ENCODE measurements at places on chromosomes 2 and 18. TPM values are rescaled to one million over a fixed set of nuclear protein-coding genes. Genes with fewer than 3 reads are reported as not detected.

FNDC4 gene
- 1.6 TPM for total RNA-seq

KCNE4 gene
- 1.2 TPM for total RNA-seq

IL37 gene
- not detected for total RNA-seq

GRCh38 chr18:75207310-75208154 is 1.4 kb downstream of the PTGR3 start:
- H3K36me3 ChIP-seq, result no peaks in the 10 kb centered on the region
- H3K4me3 ChIP-seq, result peak overlapping the region; percentile 96
- peaks cover 44% of the 10 kb centered on the region for H3K4me1 ChIP-seq
- H3K27me3 ChIP-seq, result no peaks in the 10 kb centered on the region

- H3K4me1 ChIP-seq, result no peaks in the 10 kb centered on the region
- H3K27ac ChIP-seq, result no peak overlapping the region
- H3K27me3 ChIP-seq, result no peaks in the 10 kb centered on the region
- DNase-seq, result no peak
These were observed 536.7 kb upstream of the TNP1 start for GRCh38 chr2:217396586-217396985.

- peaks cover 4% of the 10 kb centered on the region for H3K36me3 ChIP-seq
- H3K4me3 ChIP-seq, result no peak overlapping the region
- DNase-seq, result no peak
- H3K27me3 ChIP-seq, result no peaks in the 10 kb centered on the region
These were observed 80.3 kb upstream of the TTC39C start for GRCh38 chr18:23934252-23934651.

Data from lower lobe of right lung (tissue), 2 donors.